ENCODE measurements at places on chromosomes 12 and 14.

DNA sequence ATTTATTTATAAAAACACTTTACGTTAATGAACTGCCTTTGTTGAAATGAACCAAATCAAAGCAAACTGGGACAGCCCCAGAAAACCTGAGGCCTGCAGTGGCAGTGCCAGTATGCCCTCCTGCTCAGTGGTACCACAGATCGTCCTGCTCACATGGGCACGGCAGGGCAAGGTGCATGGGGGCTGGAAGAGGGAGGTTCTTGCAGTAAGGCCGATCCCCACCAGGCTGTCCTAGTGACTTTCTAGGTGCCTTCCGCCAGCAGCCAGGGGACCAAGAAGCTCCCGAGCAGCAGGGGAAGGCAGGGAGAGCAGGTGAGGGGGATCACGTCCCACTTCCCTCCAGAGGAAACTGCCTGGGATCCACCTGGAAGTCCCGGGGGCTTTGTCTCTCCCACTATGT, 63.9 kb downstream of the TESC start:
- no peak for DNase-seq

- no peak for DNase-seq
These were observed 4.6 kb downstream of the PSEN1 start for GRCh38 chr14:73140811-73141323.

DNA sequence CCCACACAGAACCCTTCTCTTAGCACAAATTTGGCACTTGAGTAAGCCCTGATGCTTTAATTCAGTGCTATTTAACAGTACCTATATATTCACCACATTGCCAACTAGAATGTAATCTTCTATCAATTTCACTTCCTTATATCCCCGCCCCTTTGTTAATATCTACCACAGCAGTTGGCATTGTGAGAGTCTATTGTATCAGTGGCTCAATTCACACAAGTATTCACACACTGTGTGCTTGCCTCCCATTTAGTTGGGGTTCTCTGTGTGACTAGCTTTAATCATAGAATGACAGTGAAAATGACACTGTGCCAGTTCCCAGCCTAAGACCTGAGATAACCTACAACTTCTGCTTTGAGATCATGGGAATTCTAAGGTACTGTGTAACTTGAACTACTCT, 103.1 kb downstream of the SEC23A start:
- DNase-seq = no peak

- no peak for DNase-seq
These were observed 37.0 kb upstream of the PPM1H start for GRCh38 chr12:62971769-62972525.

- DNase-seq = no peak
These were observed 47.5 kb downstream of the PRMT8 start for GRCh38 chr12:3538466-3539030.

- no peak for DNase-seq
These were observed 2.3 kb downstream of the MTA1 start for GRCh38 chr14:105421723-105422615.

GRCh38 chr14:88737245-88737644, 55.5 kb downstream of the EML5 start:
- no peak for DNase-seq

DNA sequence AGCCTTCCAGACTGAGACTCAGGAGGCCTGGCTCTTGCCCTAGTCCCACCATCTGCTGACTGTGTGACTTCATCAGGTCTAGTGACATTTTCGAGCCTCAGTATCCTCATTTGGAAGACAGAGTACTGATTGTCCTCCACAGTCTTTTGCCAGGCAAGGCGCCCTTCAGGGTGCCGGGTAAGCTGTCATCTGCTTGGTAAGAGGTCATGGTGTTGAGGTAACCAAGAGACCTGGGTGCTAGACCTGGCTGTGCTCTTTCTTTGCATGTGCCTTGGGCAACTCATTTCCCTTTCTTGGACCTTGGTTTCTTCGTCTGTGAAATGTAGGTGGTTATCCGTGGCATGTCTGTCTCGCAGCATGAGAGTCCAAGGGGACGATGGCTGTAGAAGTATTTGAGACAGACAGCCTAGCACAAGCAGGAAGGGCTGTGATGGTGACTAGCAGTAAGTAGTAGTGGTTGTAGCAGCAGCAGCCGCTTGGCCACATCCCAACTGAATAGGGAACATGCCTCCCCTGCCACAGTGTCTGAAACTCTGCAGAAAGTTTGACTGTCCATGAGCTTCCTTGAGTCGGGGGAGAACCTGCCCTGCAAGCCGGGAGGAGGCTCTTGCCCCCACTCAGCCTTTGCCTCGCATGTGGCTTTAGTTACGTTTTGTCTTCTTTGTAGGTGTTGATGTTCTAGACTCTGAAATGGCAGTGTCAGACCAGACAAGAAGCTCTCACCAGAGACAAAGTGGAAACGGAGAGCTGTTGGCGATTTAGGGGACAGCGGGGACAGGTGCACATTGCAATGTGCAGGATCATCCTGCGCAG, 40.3 kb downstream of the EVL start:
- DNase-seq = peak; percentile 47

DNA sequence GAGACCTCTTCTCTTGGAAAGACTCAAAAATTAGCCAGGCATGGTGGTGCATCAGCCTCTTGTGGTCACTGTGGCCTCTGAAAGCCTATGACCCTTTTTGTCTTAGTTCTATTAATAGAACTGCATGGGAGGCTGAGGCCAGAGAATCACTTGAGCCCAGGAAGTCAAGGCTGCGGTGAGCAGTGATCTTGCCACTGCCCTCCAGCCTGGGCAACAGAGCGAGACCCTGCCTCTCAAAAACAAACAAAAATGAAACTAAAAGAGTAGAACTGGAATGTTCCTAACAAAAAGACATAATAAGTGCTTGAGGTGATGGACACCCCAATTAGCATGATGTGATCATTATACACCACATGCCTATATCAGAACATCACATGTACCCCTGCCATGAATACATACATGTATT, 197.0 kb upstream of the EEA1 start:
- no peak for DNase-seq

- DNase-seq = no peak
These were observed 5.9 kb downstream of the RIN3 start for GRCh38 chr14:92519246-92520101.

GRCh38 chr12:93094988-93095737, 166.1 kb upstream of the EEA1 start:
- no peak for DNase-seq

DNA sequence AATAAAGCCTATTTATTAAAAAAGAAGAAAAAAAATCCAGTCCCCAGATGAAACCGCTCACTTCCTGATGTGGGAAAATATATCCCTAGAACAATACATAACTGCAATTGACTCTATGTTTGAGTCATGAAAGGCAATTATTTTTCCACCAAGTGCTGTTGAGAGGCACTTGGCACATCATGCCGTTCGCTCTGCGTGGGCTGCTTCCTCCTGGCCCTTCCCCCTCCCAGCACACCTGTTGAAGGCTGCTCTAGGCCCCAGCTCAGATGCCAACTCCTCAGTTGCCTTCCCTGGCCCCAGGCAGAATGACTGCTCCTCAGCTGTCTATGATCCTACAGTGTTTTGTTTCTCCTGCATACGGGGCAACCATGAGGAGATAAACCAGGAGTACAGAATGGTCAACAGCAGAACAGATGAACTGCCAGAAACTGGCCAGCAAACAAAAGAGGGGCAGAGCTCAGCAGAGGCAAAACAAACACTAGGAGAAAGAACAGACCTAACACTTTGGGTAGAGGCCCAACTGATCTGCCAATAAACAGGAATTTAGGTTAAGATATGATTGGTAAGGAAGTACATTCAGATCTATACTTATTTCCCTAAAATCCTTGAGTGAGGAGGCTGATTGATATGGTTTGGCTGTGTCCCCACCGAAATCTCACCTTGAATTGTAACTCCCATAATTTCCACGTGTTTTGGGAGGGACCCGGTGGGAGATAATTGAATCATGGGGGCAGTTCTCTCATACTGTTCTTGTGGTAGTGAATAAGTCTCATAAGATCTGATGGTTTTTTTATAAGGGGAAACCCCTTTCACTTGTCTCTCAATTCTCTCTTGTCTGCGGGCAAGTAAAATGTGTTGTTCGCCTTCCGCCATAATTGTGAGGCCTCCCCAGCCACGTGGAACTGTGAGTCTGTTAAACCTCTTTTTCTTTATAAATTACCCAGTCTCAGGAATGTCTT, 58.6 kb downstream of the SLC38A1 start:
- DNase-seq = peak; percentile 30

All from CD4-positive, alpha-beta T cell (primary cell).